8988T (cell line): ENCODE measurements at places on chromosomes 2 and 18.

DNA sequence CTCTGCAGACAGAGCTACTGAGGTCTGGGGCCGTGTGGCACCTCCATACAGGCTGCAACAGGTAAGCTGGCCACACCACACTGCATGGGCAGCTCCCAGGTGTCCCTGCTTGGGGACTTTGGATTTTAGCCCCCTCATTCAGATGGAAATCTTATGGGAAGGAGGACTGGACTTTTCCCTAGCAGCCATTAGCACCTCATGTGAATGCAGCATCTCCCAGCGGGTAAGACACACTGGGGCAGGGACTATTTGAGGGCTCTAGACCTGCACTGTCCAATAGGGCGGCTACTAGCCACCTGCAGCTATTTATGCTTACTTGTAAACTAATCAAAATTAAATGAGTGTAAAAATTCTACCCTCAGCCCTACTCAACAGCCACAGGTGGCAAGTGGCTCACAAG, 34.2 kb upstream of the GLI2 start:
- no peak for DNase-seq

- no peak for DNase-seq
Observed at GRCh38 chr2:173407176-173407575, 52.5 kb downstream of the CDCA7 start.

DNA sequence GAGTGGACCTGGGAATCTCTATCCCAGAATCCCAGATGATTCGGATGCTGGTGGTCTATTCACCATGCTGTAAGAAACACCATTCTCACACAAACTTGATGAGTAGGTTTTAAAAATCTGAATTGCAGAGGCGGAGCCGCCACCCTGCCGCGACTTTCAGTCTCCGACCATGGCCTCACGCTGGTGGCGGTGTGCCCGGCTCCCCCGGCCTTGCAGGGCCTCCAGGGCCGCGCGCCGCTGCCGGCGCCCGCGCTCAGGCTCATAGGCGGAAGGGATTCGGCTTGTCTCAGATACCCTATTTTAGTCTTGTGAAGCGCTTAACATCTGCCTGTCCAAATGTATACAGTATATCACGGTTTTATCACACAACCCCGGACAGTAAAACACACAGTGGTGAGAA, 2.6 kb upstream of the PPM1B start:
- DNase-seq, result no peak

DNA sequence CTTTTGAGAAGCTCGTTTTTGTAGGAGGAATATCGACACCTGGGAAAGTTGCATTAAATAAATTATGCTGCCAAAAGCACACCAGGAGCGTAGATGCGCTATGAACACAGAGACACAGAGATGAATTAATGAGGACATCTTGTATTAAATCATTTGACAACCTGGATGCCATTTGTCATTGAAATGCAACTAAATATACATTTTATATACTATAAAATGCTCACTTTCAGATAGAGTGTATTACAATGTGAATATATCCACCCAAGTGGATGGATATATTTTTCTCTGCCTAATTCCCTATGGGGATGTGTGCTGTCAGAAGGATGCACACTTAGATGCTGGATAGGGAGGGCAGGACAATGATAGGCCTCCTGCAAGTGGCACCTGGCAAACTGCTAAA, 426.2 kb downstream of the RIT2 start:
- DNase-seq, result no peak

- no peak for DNase-seq
Observed at GRCh38 chr2:111049792-111050640, 70.7 kb upstream of the BCL2L11 start.

- no peak for DNase-seq
Observed at GRCh38 chr2:233556881-233557736, 9.5 kb downstream of the USP40 start.

DNA sequence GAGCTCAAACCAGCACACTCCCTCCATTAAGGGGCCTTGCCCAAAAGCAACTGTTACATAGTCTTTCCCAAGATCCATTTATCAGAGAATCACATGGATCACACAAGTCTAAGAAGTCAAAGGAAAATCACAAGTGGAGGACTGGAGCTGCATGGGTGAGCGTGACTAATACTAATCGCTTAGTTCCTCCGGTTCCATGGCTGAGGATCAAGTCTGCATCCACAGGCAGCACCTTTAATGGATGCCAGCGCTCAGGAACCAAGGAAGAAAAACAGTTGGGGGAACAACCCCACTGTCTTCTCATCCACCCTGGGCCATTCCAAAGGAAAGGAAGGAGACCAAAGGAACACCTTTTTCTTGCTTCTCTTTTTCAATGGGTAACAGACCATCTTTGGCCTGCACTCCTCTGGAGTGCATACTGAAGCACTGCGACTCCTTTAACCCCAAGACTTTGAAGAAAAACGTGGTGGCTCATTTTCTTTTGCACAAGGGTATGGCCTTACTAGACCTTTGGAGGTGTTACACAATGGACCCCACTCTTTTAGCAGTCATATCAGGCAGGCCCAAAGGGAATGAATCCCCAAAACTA, 9.2 kb upstream of the WDR33 start:
- DNase-seq, result no peak

GRCh38 chr2:112273349-112273748, 2.0 kb upstream of the ZC3H6 start:
- DNase-seq, result no peak

DNA sequence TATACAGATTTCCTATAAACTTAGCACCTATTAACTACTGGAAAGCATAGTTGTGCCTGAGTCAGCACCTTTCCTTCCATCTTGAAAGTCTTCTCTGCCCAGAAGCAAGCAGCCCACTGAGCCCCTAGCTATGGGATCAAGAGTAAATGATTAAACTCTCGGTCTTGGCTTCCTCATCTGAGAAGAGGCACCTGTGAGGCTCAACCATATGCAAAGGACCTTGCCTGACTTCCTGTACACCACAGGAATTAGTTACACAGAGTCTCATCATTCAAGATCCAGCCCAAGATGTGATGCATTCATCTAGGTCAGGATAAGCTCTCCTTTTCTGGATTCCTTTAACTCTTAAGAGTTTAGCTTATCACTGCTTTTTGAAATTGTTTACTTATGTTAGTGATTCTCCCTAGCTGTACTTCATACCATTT, 96.0 kb downstream of the CDH2 start:
- DNase-seq, result no peak

GRCh38 chr2:152506843-152507242, 171.9 kb downstream of the FMNL2 start:
- DNase-seq, result no peak

GRCh38 chr2:20291106-20291564, 59.5 kb downstream of the PUM2 start:
- peak; percentile 41 for DNase-seq

DNA sequence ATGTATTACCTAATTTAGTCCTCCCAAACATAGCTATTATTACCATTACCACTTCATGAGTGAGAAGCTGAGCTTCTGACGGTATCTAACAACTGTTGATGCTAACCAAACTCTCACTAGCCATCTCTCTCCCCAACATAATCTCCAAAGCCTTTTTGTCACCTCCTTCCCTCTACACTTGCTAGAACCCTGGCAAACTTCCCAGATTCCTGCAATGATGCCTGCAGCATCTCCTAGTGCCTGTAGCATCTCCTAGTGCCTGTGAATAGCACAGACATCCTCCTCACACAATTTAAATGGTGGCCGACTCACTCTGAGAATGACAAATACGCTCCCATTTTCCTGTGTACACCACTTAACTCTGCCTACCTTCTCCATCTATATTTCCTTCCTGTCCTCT, 126.7 kb downstream of the STK39 start:
- DNase-seq, result no peak

- DNase-seq, result no peak
Observed at GRCh38 chr2:95392730-95393455, 9.6 kb upstream of the FAHD2A start.

DNA sequence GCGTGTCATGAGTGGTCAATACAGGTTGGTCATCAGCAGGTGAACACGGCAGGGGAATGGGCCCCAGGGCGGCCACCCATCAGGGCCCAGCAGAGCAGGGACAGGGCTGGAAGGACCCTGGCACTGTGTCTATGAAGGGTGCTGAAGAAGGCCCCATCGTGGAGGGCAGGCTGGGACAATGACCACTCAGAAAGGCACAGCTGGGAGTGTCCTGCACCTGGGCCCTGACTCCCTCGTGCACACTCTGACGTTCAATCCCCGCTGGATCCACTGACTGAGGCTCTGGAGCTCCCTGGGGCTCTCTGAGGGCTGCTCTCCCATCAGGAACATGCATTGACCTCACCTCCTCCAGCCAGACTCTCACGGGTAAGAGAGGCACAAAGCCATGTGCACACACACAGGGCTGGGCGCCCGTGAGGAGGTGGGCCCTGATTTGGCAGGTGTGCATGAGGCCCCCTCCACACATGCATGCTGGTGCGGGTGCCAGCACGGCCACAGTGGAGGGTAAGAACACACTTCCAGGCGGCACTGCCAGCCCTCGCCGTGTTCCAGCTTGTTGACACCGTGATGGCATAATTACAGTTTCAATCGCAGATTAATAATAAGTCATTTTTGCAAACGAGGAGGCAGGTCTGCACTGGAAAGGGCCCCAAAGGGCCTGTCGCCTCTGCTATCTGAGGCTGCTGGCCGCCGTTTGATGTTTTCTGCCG, 58.5 kb downstream of the SMAD7 start:
- DNase-seq, result no peak

GRCh38 chr2:109371481-109372170, 242.1 kb downstream of the SEPTIN10 start:
- no peak for DNase-seq

GRCh38 chr2:48200620-48201293, 294.5 kb upstream of the FBXO11 start:
- no peak for DNase-seq

- no peak for DNase-seq
Observed at GRCh38 chr18:10285283-10285640, 169.2 kb upstream of the APCDD1 start.

- no peak for DNase-seq
Observed at GRCh38 chr2:188238386-188238785, 53.3 kb upstream of the GULP1 start.

DNA sequence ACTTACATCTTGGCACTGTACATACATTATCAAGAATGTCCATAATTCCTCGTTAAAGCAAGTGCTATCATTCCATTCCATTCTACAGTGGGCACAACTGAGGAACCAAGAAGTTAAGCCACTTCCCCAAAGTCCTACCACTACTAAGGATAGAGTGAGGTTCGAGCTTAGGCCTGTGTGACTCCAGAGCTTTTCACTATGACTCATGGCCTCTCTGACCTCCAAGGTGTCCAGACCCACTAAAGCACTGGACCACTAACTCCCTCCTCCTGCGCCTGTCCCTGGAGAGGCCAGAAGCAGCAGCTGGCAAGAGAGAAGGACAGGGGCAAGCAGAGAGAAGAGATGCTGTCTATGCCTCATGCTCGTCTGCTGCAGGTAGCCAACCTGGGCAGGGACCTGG, 117.0 kb downstream of the ZBTB7C start:
- no peak for DNase-seq

GRCh38 chr2:11582612-11582861, 48.7 kb downstream of the GREB1 start:
- DNase-seq, result no peak

- DNase-seq, result no peak
Observed at GRCh38 chr18:27843783-27844777, 332.9 kb downstream of the CDH2 start.

DNA sequence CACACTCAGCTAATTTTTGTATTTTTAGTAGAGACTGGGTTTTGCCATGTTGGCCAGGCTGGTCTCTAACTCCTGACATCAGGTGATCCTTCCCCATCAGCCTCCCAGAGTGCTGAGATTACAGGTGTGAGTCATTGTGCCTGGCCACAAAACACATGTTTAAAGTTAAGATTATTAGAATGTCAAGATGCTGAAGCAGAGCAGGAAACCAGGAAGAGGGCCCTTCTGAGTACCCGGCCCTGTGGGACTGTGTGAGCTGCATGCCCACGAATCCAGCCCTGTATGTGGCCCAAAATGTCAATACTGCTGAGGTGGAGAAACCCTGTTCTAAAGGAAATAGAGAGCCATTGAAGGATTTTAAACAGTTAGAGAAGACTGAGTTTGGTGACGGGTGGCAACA, 31.0 kb upstream of the REV1 start:
- no peak for DNase-seq

- DNase-seq, result no peak
Observed at GRCh38 chr18:3910512-3910911, 460.5 kb downstream of the TGIF1 start.

DNA sequence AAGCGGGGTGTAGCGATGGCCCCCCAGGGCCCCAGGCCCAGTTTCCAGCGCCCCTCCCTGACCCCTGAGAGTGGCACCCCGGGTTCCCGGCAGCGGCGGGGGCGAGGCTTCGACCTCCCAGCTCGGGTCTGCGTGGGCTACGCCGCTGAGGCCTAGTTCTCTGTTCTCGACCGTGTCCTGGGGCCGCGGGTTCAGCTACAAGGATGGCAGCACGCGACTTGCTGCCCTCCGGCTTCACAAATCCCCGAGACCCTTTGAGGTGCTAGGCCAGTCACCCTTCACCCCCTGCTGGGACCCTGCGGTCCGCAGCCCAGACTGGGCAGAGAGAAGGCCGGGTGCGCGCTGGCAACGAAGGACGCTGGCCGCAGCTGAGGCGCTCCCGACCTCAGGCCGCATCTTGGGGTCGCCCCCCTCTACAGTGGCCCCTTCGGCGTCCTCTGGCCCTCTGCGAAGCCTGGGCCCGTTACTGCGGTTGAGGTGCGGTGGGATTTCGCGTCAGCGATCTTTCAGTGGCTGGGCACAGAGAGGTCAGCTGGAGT, 1.2 kb downstream of the OTX1 start:
- peak; percentile 24 for DNase-seq

DNA sequence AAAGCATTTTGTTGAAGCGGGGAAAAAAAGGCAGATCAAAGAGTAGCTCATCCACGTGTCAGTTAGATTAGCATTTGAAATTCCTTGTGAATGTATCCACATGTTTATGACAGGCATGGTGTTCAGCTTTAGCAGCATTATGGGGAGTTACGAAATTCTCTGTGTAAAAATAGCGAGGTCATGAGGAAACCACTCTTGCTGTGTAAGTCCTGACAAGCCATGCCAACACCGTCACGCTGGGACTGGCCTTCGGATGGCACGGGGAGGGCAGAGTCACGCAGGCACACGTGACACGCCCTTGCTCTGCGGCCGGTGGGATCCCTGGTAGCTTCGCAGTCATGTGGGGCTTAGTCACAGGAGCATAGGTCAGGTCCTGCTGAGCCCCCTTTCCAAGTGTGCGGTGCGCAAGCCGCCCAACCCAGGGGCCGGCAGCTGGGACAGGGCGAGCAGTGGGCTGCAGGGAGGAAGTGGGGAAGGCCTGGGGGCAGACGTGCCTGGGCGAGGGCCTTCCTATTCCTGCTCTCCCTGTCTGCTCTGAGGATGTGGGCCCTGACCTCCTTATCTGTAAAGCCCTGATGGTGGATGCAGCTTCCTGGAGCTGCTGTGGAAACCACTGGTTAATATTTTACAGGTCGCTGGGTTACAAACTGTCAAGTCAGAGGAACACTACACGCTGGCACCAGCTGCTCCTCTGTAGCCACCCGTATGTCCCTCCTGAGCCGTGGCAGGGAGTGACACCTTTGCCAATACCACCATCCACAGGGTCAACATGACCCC, 18.0 kb downstream of the MBP start:
- DNase-seq, result no peak

- DNase-seq, result no peak
Observed at GRCh38 chr2:214593727-214594126, 182.9 kb downstream of the VWC2L start.

GRCh38 chr2:84022810-84023431, 436.2 kb downstream of the SUCLG1 start:
- DNase-seq, result no peak
